Effector CD4-positive, alpha-beta T cell (primary cell): ENCODE measurements at places on chromosomes 6 and 20.
A peak's percentile ranks its signal among the peaks of the same experiment; 100 is the strongest.

DNA sequence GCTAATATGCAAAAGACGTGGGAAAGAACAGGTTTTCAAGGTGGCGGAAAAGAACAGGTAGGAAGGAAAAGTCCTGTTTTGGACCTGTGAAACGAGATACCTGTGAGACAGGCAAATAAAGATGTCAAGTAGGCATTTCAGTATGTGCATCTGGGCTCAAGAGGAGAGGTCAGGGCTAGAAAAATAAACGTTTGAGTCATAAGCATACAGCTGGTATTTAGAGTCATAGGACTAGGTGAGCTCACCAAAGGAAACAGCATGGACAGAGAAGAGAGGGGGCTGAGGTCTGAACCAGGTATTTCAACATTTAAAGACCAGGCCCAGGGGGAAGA, 14.9 kb downstream of the MTFR2 start:
- no peak for DNase-seq

GRCh38 chr20:19661717-19662636, 96.1 kb upstream of the RIN2 start:
- no peak for DNase-seq

DNA sequence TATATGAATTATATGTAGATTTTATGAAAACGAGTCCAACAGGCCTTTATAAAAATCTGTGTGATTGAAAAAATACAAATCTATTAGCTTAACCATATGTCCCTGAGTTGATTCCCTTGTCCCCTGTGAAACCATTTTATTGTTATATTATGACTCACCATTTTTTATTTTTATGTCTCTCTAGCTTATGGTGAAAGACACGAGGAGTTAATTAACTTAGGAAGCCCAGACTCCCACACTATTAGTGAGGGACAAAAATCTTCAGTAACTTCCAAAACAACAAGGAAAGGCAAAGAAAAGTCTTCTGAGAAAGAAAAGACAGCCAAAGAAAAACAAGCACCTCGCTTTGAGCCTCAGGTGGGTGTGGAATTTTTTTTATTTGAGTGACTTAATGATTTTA, 183.1 kb downstream of the ADGB start:
- no peak for DNase-seq

DNA sequence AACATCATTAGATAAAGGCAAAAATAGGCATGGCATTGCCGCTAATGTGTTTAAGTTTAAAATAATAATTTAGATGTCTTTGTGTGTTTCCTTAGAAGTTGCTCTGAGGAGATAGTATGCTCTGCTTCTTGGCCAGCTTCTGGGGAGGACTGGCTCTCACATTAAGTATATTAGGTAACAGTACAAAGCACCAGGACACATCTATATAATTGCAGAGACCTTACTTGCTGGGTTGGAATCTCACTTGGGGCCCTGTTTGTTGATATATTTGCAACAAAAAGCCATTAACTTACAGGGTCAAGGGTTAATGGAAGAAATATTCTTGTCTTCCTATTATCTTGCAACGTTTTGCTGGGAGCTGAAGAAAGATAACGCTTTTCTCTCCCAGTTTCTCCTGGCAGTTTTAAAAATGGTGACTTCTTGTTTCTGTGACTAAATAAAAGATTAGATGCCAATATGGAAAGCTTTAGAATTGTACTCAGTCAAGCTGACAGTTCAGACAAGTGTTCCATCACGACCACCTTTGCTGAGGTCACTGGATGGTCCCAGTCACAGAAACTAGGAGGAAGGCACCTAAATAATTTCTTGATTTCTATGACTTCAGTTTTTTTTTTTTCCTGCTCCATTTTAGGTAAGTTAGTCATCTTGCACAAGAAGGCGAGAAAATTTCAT, 462.3 kb upstream of the FLRT3 start:
- no peak for DNase-seq

- no peak for DNase-seq
Measured at GRCh38 chr6:19067165-19067564, 680.0 kb downstream of the RNF144B start.

GRCh38 chr20:62171245-62171644, 11.6 kb upstream of the MTG2 start:
- DNase-seq: no peak

GRCh38 chr6:149211046-149211571, 106.4 kb upstream of the TAB2 start:
- peak; percentile 14 for DNase-seq

GRCh38 chr6:44128020-44128917, 915 bp downstream of the TMEM63B start:
- no peak for DNase-seq

DNA sequence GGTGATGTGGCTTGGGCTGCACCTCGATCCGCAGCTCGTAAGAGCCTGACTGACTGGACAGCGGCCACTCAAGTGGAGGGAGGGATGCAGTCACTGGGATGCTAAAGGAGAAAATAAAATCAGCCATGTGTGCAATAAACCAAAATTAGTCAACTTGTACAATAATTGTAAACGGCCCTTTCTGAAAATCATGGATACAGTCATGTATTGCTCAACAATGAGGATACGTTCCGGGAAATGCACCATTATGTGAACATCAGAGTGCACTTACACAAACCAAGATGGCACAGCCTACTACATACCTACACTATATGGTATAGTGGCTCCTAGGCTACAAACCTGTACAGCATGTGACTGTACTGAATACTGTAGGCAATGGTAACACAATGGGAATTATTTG, 25.7 kb downstream of the NFATC2 start:
- no peak for DNase-seq

DNA sequence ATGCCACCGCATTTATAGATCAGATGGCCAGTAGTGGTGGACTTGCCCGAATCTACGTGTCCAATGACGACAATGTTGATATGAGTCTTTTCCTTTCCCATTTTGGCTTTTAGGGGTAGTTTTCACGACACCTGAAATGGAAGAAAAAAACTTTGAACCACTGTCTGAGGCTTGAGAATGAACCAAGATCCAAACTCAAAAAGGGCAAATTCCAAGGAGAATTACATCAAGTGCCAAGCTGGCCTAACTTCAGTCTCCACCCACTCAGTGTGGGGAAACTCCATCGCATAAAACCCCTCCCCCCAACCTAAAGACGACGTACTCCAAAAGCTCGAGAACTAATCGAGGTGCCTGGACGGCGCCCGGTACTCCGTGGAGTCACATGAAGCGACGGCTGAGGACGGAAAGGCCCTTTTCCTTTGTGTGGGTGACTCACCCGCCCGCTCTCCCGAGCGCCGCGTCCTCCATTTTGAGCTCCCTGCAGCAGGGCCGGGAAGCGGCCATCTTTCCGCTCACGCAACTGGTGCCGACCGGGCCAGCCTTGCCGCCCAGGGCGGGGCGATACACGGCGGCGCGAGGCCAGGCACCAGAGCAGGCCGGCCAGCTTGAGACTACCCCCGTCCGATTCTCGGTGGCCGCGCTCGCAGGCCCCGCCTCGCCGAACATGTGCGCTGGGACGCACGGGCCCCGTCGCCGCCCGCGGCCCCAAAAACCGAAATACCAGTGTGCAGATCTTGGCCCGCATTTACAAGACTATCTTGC, 725 bp downstream of the EEF1A1 start:
- peak; percentile 75 for DNase-seq

DNA sequence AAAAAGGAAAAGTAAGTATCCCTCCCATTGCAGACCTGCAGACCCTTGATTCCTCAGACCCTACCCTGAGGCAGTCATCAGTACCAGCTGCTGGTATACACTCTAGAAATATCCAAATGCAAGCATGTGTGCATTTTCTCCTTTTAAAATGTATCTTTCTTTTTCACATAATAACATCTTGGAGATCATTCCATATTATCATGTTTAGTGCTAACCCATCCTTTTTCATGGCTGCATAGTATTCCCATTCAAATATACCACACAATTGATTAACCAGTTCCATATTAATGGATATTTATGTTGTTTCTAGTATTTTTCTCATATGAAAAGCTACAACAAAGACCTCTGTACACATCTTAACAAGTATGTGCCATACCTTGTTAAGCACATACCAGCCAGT, 70.8 kb downstream of the BLOC1S5 start:
- DNase-seq: no peak

DNA sequence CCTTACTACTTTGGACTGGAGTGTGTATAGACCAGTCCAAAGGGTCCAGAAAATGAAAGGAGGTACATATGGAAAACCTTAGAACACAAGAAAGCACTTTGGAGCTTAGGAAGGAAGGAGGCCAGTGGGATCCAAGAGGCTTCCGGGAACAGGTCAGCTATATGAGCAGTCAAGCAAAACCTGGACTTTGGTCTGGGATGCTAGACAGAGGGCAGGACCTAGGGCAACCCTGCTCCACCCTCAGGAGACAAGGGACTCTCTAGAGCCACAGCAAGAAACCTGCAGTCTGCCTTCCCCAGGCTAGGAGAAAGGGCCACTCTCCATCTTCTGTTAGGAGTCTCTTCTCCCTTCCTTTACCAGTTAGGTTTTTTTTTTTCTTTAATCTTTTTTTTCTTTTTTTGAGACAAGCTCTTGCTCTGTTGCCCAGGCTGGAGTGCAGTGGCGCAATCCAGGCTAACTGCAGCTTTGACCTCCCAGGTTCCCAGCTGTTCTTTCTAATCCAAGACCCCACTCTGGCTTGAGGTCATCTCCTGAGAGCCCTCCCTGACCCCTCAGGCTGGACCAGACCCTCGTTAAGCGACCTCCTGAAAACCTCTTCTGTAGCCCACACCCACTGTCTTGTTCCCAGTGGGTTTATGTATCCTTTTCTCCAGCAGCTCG, 4.6 kb downstream of the KCNK5 start:
- no peak for DNase-seq

GRCh38 chr20:2179949-2180348, 78.3 kb downstream of the STK35 start:
- DNase-seq: no peak

- DNase-seq: no peak
Measured at GRCh38 chr6:17397764-17398194, 4.4 kb downstream of the CAP2 start.

- DNase-seq: no peak
Measured at GRCh38 chr20:43309266-43309665, 119.6 kb upstream of the PTPRT start.

DNA sequence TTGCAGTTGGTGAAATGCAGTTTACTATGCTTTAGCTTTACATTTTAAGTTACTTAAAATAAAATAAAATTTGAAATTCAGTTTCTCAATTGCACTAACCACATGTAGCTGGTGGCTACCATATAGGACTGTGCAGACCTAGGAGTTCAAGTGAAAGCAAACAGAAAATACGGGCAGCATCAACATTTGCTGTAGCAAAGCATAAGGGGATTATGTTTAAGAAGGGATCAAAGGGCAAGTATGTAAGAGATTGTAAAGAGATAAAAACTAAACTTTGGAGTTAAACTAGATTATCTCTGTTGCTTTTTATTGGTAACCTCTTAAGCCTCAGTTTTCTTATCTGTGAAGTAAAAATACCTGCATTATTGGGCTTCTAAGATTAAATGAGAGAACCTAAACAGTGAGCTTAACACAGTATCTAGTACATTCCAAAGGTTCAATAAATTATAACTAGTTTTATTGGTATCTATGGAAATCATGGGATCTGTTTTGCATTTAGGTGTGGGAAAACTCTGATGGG, 81.2 kb downstream of the SPTLC3 start:
- DNase-seq: no peak

DNA sequence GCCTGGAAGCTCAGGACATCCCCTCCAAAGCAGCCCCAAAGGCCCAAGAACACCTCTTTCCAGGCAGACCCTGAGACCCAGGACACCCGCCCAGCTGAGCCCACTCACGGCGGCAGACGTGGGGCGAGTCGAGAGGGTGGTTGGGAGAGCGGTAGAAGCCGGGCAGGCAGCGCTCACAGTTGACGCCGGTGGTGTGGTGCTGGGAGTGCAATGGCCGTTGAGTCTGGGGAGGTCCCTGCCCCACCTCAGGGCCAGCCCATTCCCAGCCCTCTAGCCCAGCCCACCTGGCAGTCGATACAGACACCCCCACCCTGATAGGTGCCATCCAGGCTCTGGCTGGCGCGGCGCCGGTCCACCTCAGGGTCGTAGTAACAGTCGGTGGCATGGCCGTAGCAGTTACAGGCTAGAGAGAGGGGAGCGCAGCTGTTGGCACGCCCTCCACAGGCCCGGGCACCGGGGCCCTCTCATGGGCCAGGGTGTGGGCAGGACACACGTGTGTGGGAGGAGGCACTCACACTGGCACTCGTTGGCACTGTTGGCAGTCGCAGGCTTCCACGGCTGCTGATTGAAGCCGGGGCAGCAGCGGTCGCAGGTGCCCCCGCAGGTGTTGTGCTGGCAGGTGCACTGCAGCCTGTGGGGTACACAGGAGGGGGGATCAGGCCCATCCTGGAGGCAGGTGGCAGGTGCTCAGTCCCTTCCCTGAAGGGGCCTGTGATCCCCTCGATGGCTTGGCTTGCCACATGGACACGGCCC, 20.5 kb downstream of the LAMA5 start:
- DNase-seq: no peak

DNA sequence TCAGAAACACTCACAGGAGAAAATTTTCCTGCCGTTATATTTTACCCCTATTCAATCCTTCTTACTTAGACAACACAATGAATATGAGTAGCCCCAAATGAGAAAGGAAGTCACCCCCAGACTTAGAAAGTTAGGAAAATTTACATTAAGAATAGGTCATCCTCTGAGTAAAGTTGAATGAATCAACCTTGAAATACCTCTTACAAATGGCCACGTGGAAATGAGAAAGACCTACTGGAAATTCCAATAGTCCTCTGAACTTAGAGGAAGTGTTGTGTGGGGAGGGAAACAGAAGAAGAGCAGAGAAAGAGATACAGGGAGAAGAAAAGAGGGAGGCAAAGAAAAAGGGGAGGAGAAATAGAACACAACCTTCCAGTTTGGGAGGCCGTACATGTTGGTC, 43.7 kb downstream of the PHACTR1 start:
- no peak for DNase-seq

- DNase-seq: no peak
Measured at GRCh38 chr6:30719356-30719755, 796 bp upstream of the TUBB start.

DNA sequence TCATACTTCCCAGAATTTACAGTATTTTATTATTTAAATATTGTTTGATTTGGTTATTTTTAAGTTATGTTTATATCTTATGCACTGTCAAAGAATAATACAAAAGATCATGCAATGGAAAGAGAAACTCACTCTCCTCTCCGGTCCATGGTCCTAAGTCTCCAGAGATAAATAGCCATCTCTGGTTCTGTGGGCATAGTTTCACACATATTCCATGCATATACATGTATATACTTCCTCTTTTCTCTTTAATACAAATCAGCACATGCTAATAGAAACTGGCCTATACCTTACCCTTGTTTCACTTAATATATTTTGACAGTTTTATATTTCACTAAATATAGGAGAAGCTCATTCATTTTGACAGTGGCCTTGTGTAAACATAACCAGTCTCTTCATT, 901.7 kb upstream of the CITED2 start:
- no peak for DNase-seq

DNA sequence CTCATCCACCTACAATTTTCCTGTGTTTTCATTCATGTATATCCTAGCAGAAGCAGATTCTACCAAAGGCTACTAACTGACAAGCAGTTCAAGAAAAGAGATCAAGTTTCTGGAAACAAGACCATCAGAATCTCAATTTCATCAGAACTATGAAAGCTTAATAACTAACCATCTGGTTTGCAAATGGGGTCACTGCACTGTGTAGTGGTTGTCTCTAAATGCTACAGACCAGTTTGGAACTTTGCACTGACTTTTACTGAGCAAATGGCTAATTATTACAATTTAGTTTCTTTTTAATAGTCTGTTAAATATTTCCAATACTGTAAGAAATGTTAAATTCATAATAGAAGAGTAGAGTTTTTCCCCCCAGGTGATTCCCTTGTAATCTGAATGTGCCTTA, 64.5 kb downstream of the REPS1 start:
- no peak for DNase-seq

- DNase-seq: no peak
Measured at GRCh38 chr20:19688031-19688806, 69.8 kb upstream of the RIN2 start.
